ENCODE measurements at places on chromosomes 7 and 10.

DNA sequence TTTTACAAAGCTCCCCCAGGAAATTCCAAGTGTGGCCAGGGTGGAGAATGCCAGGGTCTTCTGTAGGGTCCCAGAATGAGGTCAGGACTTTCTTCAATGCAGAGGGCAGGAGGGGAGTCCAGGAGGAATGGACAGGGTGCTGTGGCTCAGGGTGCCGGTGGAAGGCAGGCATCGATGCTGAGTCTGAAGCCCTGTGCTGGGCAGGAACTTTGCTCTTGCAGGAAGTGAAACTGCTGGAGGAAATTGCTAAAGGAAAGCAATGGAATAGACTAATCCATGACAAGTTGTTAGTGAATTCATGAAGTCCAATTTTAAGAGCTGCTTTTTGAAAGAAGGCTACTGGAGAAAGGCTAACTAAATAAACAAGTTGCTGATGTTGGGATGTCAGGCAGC, 14.8 kb downstream of the PTPRE start:
- DNase-seq, result no peak

- no peak for DNase-seq
Measured at GRCh38 chr10:63456437-63457210, 9.2 kb downstream of the JMJD1C start.

DNA sequence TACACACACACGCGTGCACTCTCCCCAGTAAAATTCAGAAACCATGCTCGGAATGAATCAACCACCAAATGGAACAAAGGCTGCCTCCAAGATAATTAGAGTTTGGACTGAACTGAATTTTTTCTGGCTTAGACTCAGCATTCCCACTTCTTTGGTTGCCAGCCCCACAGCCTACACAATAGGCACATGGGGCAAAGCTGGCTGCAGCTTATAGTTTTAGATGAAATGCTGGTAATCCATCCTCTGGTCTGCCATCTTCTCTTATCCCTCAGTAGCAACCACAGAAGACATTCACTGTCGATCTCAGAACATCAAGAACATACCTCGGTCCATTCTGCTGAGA, 44.2 kb downstream of the PDE1C start:
- no peak for DNase-seq

DNA sequence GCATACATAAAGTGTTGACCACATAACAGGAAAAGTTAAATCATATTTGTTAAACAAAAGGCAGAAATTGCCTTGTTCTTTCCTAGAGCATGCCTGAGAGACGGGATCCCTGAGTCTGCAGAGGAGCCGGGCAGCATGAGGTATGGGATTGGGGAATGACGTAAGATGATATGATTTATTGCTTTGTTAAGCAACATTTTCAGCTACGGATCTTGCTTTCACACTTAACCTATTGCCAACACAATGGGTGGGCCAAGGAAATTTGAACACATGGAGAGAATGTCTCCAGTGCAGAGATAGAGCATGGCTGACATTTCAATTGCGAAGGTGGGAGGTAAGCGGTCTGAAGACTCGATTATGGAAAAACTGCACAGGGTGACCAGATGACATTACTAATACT, 76.7 kb downstream of the EMX2 start:
- DNase-seq, result no peak

DNA sequence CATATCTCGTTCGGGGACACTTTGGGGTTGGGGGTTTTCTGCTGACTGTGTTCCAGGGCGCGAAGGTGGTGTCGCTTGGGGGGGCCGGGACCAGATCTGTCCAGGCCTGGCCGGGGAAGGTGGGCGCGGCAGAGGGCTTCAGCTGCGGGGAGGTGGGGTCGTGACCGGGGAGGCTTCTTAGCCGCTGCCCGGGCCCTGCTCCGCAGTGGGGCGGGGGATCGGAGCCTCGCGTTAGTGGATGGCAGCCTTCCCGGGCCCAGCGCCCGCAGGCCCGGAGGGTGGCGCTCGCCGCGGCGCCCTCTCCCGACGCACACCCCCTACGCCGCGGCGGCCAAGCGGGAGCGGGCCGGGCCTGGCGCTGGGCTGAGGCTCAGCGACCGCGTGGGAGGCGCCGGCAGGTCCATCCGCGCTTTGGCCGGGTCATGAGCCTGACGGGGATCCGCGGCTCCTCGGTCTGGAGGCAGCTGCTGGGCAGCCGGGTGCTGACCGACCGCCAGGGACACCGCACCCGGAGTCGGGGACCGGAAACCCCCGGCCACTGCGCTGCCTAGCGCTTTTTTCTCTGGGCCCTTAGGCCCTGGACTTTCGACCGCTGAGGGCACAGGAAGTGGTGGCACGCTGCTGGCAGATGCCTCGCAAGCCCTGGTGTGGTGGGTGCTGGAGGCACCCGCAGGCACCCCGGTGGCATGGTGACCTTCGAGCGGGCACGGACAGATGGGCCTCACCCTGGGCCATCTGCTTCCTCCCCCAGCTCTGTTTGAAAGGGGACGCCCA, 1.2 kb downstream of the AGAP3 start:
- DNase-seq, result no peak

DNA sequence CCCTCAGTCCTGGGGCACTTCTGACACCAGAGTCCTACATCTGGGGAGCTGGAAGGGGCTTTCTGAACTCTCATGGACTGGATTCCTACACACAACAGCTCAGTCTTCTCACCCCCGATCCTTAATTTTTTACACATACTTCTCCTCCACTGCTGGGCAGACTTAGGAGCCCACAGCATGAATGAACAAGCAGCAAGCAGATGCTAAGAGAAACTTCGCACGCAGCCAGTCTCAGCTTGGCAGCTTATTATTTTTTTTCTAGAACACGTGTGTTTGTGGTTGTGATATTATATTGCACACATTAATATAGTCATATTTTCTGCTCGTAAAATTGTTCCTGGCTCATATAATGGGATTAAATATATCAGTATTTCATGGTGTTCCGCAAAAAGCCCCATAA, 50.9 kb upstream of the LOXL4 start:
- DNase-seq, result no peak

- DNase-seq, result no peak
Measured at GRCh38 chr10:49158915-49159314, 25.1 kb upstream of the FAM170B start.

DNA sequence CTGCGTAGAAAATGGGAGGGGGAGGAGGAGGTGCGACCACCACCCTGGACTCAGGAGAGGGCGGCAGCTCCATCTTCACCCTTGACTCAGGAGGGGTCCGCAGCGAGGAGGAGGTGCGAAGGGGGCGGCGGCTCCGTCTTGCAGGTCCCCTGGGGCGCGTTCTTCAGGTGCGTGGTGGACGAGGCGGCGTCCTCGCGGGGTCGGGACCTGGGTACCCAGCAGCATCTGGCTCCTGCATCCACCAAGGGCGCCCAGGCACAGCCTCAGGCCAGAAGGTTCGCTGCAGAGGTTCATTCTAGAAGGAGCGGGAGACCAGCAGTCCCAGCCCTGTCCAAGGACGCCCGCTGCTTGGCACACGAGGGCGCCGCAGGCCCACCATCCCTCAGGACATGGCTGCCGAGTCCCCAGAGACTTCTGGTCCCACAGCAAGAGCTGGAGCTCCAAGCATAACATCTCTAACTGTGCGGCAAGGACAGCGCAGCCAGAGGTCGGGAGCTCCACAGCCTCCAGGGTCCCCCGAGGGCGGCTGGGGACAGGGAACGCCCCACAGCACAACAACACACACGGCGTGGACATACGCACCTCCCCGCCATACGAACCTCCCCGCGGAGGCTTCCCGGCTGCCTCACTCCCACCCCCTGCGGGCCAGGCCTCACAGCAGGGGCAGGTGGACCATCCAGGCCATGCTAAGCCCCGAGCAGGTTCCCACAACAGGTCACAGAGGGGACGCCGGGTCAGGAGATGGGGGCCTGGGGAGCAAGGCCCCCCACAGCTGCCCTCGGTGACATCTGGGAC, 16.8 kb upstream of the DPYSL4 start:
- DNase-seq, result no peak

GRCh38 chr10:131882590-131883451, 18.0 kb upstream of the PPP2R2D start:
- no peak for DNase-seq

DNA sequence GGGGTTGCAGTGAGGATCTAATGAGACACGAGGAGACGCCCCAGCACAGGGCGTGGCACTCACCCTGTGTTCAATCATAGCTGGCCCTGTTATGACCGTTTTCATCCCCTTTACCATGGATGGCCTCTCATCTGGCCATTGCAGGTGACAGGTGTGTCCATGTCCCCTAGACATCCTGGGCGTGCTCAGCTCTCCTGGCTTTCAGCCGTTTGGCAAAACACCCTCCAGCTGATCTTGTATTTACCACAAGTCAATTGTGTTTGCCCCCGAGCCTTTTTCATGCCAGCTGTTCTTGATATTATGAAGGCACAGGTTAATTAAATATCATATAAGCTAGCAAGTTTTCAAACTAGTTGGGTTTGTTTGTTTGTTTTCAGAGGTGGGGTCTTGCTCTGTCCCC, 97.1 kb downstream of the CHST15 start:
- no peak for DNase-seq

DNA sequence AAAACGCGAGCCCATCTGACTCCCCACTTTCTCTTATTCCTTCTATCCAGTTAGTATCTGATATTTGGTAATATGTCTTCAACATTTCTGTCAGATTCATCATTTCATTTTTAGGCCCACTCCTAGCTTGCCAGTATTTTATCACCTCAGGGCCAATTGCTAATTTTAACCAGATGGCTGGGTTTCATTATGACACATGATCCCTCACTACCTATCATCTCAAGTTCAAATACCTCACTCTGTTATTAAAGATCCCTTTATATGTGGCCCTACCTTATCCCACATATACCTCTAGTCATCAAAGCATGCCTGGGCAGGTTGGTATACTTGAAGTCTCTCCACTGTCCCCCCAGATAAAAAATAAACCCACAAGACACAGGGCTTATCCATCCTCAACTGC, 104.9 kb downstream of the RNLS start:
- no peak for DNase-seq

GRCh38 chr10:20399772-20400171, 497.3 kb downstream of the NEBL start:
- no peak for DNase-seq

DNA sequence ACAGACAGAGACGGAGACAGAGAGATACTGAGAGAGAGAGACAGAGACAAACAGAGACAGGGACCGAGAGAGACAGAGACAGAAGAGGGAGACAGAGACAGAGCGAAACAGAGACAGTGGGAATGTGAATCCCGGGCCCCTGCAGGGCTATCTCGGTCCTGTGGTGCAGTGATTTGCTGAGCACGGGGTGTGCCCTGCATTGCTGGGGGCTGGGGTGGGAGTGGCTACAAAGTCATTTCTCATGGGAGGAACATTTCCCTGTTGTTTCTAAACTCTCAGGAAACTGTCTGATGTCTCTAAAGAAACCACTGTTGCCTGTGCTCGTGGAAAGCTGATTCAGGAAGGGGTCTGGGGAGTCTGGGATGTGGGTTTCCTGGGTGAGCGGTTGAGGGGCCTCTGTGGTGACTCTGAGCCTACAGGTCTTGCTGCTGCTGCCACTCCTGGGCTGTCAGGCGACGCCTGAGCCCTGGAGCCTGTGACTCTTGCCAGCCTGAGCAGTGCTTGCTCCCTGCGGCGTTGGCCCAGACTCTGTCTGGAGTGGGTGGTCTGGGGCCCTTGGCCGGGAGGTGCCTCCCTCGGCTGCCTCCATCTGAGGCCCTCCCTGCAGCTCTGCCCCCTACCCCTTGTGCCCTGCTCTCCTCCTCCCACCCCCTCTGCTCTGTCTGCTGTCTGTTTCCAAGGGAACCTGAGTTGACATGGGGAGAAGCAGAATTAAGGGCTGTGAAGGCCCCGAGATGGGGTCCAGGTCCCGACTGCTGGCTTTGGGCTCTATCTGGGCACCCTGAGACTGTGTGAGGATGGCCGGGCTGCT, 292.0 kb downstream of the WDR37 start:
- no peak for DNase-seq

- no peak for DNase-seq
Measured at GRCh38 chr10:44168478-44168877, 216.4 kb downstream of the CXCL12 start.

DNA sequence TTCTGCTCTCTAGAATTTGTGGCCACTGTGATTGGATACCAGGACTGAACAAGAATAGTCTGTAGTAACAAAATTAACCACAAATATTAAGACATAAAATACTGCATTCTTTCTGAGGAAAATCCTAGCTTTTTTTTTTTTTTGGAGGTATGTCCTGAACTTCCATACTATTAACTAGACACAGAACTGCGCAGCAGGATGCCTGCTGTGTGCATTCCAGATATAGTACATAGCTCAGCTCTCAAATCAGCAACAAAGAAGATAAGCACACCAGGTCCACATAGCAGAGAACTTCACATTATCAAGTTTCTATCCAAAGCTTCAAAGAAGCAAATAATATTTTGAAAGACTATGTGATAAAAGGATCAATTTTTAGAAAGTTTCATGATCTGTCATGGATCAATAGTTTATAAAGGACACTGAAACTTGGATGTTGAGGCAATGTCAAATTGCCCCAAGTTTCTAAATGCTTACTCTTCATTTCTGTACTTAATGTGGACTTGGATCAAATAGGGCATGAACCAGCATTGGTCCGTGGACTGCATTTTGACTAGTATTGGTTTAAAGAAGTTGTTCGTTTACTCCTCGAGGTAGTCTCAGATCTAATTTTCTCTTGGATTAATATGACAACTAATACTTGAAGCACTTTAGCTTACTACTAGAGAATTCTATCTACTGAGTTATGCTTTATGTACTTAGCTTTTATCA, 15.4 kb downstream of the NAMPT start:
- DNase-seq, result no peak

DNA sequence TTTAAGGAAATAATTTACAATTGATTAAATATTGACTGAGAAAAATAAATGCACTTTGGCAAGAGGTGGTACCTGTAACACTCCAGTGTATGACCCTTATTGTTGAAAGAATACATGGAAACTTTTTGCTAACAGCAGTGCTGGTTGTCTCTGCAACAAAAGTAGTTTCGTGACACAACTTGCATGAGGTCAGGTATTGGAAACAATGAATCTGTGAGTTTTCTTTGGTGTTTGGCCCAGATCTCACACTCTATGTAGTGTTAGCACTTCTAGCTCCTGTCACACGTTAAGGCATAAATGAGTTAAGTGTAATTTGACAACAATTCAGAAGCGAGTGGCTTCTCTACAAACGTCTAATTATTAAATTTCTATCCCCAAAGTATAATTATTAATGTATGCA, 137.7 kb upstream of the MDFIC start:
- DNase-seq, result no peak

DNA sequence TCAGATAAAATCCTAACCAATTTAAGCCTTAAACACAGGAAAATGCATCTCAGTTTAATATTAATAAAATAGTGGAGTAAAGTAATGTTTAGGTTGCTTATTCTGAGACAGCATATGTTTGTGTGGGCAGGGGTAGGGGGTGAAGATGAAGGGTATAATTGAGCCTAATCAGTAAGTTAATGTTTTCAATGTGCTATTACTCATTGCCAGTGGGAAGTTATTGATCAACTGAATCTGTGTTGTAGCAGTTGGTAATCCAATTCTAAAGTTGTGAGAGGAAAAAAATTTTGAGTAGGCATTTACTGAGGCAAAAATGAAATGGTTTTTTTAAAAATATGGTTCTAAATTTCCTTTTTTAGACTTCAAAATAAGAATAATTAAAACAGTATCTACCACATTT, 16.5 kb downstream of the CFAP69 start:
- no peak for DNase-seq

GRCh38 chr7:158024881-158025280, 562.7 kb downstream of the PTPRN2 start:
- DNase-seq, result no peak
